ENCODE measurements at places on chromosomes 1 and 21.

GRCh38 chr1:56436296-56436695 lies 143.1 kb downstream of the PLPP3 start:
- DNase-seq, result no peak

DNA sequence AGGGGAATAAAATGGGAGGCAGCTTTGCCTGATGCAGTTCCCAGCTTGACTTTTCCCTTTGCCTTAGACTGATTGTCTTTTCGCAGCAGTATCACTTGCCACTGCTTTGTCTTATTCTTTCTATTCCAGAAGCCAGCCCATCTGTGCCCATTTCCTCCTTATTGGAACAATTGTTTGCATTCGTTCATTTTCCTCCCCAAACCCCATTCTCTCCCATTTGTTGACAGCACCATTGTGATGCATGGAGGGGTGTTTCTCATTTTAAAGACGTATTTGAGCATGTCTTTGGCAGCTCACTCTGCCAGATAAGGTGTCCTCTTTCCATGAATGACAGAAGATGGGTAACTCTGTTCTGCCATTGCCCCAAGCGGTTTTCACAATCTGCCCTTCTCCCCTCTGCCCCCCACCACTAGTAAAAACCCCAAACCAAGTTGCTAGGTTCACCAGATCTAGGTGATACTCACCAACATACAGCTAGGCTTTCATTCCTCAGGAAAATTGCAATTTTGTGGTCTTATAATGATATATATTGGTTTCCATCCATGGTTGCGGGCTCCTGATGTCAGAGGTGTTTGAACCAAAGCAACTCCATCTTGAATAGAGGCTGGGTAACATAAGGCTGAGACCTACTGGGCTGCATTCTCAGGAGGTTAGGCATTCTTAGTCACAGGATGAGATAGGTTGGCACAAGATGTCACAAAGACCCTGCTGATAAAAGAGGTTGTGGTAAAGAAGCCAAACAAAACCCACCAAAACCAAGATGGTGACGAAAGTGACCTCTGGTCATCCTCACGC lies 30.8 kb downstream of the SERBP1 start:
- no peak for DNase-seq

- no peak for DNase-seq
Observed at GRCh38 chr1:113124366-113124765, 51.4 kb downstream of the LRIG2 start.

GRCh38 chr21:34198231-34199120 lies 125.1 kb downstream of the MRPS6 start:
- DNase-seq, result peak; percentile 7

DNA sequence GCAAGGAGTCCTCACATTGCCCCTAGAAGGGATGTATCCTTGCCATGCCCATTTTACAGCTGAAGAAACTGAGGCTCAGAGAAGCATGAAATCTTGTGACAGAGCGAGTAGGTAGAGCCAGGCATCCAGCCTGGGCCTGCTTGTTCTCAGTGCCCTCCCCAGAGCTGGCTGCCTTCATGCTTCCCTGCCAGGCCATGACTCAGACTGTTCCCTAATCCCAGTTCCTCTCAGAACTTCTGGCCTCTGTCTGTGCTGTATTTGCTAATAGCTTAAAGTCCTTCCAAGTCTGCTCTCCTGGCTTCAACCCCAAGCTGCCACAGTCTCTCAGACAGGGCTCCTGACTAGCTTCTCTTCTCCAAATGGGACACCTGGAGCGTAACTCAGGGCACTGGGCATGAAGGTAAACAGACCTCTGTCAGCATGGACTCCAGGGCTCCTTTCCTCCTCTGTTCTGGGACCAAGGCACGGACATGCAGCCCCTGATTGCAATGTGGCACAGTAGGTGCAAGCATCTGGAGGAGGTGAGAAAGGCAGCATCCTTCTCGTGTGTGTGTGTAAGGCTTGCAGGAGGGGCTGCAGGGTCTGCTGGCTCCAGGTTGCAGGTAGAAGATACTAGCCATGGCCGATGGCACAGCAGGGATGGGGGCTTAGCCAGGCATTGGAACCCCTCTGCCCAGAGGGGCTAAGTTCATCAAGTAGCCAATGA lies 122.7 kb downstream of the HMGB4 start:
- no peak for DNase-seq

GRCh38 chr1:51517361-51518032 lies 1.6 kb downstream of the EPS15 start:
- DNase-seq, result no peak

DNA sequence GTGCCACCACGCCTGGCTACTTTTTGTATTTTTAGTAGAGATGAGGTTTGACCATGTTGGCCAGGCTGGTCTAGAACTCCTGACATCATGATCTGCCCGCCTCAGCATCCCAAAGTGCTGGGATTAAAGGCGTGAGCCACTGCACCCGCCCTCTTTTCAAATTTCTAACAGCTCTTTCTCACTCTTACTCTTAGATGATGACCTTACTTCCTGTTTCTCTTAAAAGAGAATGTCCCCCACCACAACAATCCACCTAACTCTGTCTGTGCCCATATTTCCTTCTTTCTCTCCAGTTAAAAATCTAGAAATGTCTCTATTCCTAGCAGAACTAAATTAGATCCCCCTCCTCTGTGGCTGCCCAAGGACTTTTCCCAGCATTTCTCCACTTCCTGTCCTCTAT lies 46.6 kb upstream of the RGS2 start:
- DNase-seq, result no peak

- DNase-seq, result no peak
Observed at GRCh38 chr1:159652506-159652905, 61.9 kb downstream of the CRP start.

GRCh38 chr21:38351961-38352521 lies 95.2 kb downstream of the KCNJ15 start:
- DNase-seq, result no peak

- no peak for DNase-seq
Observed at GRCh38 chr1:147245586-147246021, 3.1 kb downstream of the CHD1L start.

GRCh38 chr1:66375125-66375524 lies 158.8 kb upstream of the SGIP1 start:
- DNase-seq, result no peak

GRCh38 chr1:3244025-3244926 lies 175.3 kb downstream of the PRDM16 start:
- no peak for DNase-seq

- no peak for DNase-seq
Observed at GRCh38 chr1:225780630-225781029, 3.0 kb downstream of the SRP9 start.

- DNase-seq, result no peak
Observed at GRCh38 chr1:206550446-206550845, 43.1 kb downstream of the RASSF5 start.

GRCh38 chr1:223680188-223680587 lies 14.7 kb upstream of the CAPN8 start:
- no peak for DNase-seq

DNA sequence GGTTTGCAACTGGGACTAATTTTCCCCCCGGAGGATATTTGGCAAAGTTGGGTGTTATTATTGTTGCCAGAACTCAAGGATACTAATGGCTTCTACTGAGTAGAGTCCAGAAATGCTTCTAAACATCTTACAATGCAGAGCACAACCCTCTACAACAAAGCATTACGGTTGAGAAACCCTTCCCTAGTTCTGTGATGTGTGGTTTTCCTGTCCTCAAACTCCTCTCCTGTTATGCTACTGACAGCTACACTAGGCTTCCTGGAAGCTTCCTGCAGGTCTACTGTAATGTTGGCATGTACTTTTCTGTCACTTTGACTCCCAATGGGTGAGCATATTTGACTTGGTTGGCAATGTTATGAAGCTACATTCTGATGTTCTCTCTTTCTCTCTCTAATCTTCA lies 1656.9 kb downstream of the MRPL39 start:
- DNase-seq, result no peak

DNA sequence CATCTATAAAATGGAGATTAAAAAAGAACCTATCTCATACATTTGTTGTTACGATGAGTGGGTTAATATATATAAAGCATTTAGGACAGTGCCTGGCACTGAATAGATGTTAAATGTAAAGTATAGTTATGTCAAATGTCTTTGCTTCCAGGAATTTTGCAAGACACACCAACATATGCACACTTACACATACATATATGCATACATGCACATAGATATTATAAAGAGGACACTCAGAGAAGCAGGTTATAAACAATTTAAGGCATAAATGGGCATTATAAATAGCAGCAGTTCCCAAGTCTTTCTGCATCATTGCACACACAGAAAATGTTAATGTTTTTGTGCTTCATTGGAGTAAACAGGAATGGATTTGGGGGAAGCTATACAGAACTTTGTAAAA lies 13.3 kb downstream of the CYP4X1 start:
- DNase-seq, result no peak

GRCh38 chr1:203046984-203047630 lies 20.8 kb downstream of the PPFIA4 start:
- DNase-seq, result no peak

GRCh38 chr1:211236633-211237320 lies 22.4 kb upstream of the RCOR3 start:
- DNase-seq, result no peak

DNA sequence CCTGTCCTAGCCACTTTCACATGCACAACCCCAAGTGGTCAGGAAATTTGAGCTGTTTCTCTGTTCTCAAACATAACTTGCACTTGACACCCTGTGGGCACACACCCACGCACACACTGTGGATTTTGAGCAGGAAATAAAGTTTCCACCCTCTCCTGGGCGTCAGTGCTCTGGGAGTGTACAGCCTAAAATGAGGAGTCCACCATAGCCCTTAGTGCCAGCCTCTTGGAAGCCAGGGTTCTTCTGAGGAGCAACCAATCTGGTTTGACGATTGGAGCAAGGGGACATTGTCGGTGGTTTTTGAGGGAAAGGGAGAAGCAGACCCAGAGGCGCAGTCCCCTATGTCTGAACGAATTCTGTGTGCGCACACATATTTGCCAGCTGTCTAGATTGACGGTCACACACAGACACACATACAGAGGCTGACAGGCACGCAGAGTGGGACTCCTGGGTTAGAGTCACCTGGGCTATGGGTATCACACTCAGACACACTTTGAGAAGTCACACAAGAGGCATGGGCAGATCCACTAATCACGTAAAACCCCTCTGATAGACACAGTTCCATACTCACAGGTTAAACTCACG lies 2.7 kb downstream of the DMBX1 start:
- no peak for DNase-seq

GRCh38 chr1:203287109-203287893 lies 18.0 kb upstream of the BTG2 start:
- DNase-seq, result peak; percentile 32

- no peak for DNase-seq
Observed at GRCh38 chr1:8138673-8139072, 112.6 kb upstream of the ERRFI1 start.

DNA sequence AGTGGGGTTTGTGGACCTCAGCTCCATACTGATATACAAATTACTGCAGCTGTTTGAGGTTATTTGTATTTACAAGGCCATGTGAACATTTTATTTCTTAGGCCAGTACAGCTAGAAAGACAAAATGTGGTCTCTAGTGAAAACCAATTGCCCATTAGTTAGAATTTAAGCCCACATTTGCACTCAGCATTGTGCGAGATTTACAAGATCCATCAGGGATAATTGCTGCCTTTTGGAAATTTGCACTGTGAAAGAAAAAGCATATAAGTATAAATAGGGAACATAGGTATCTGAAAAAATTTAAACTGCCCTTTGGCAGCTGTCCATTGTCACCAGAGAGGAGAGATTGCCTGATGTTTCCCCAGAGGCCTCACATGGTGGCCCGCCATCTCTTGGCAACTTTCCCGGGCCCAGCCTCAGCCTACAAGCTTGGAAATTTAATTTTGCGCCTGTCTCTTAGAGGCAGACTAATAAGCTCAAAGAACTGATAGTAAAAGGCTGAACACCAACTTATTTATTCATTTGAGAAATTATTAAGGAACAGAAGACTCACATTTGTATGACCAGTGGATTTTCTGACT lies 120.7 kb downstream of the MAP3K21 start:
- no peak for DNase-seq

DNA sequence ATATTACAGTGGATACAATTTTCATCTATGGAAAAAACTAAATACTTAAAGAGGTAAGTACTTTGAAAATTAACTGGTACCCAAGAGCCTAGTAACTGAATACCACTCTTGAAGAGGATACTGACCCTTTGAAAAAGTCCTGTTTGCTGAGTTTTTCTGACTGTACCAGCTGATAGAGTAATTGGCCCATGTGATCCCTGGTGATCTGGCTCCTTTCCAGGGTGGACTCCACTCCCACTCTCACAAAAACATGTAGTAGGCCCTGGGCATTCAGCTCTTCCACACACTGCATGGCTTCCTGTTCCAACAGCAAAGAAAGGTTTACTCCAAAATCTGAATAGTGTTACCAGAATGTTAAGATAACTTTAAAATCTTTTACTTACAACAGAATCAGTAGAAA lies 53.6 kb upstream of the HP1BP3 start:
- no peak for DNase-seq

Data from naive thymus-derived CD8-positive, alpha-beta T cell (primary cell).